ENCODE measurements at places on chromosomes 6 and 20.

DNA sequence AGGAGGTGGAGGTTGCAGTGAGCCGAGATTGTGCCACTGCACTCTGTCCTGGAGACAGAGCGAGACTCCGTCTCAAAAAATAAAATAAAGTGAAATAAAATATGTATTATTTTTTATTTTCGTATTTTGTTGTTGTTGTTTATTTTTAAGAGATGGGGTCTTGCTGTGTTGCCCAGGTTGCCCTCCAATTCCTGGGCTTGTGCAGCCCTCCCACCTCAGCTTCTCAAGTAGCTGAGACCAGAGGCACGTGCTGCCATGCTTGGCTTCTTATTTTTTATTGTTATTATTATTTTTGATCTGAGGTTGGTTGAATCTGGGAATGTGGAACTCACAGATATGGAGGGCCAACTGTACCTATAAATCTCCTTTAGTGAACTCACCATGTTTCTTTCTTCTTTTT lies 10.1 kb downstream of the KPNA5 start:
- H3K4me3 ChIP-seq, result no peak overlapping the region
- peaks cover 29% of the 10 kb centered on the region for H3K36me3 ChIP-seq
- peaks cover 56% of the 10 kb centered on the region for H3K4me1 ChIP-seq
- no peaks in the 10 kb centered on the region for H3K27me3 ChIP-seq
- no peak for DNase-seq

DNA sequence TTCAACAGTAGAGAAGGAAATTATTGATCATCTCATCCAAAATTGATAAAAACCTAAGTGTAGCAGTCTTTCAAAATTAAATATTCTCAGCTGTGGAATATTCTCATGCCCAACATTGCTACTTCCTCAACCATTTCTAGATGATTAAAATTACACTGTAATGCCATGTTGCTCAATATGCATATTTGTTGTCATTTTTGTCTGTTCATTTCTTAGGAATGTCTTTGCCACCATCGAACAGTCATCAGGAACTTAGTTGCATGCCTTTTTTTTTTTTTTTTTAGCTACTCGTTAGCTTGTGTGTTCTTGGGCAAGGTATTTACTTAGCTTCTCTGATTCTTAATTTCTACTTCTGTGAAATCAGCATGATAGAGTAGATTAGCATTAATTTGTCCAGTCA lies 188.6 kb downstream of the DTNBP1 start:
- H3K4me3 ChIP-seq, result no peak overlapping the region
- H3K36me3 ChIP-seq, result peaks cover 12% of the 10 kb centered on the region
- H3K4me1 ChIP-seq, result peaks cover 23% of the 10 kb centered on the region

GRCh38 chr6:166655713-166656229 lies 28.7 kb upstream of the RPS6KA2 start:
- peaks cover 13% of the 10 kb centered on the region for H3K27me3 ChIP-seq
- no peak overlapping the region for H3K4me3 ChIP-seq
- peaks cover 6% of the 10 kb centered on the region for H3K4me1 ChIP-seq
- H3K27ac ChIP-seq, result no peak overlapping the region
- DNase-seq, result no peak

DNA sequence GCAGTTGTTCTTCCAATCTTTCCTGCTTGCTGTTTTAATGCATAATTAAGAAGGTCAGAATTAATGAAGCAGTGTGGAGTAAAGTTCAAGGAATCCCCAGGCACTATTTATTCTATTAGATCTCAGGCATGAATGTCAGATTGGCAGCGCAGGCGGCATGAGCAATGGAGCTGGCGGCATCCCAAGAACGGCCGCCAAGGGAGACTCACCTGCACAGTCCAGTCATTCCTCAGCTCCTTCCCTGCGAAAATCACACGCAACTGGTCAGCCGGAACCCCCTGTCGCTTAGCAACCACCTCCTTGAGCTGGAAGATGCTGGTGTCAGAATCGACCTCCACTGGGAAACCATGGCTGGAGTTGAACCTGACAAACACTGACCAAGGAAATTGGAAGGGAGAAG lies 284.5 kb downstream of the PRKN start:
- no peaks in the 10 kb centered on the region for H3K4me1 ChIP-seq
- no peaks in the 10 kb centered on the region for H3K36me3 ChIP-seq
- H3K27me3 ChIP-seq, result no peaks in the 10 kb centered on the region
- H3K4me3 ChIP-seq, result no peak overlapping the region

DNA sequence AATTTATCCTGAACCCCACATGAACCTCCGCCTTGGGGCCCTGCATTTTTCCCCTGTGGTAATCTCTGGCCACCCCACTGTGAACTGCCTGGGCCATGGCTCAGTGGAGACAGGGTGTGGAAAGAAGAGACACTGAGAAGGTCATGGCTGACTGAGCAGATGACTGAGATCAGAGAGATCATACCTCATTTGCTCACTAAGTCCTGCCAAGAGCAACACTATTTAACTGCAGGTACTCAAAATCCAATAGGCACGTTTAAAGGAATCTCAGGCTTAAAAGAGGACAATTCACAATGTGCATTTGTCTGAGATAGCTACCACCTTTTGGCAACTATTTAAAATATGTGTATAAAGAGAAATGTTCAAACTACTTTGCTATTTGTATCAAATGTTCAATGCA lies 305.0 kb downstream of the GMDS start:
- no peak overlapping the region for H3K27ac ChIP-seq
- H3K4me1 ChIP-seq, result no peaks in the 10 kb centered on the region
- no peaks in the 10 kb centered on the region for H3K27me3 ChIP-seq
- DNase-seq, result no peak
- no peak overlapping the region for H3K4me3 ChIP-seq
- H3K36me3 ChIP-seq, result no peaks in the 10 kb centered on the region

Measured in effector memory CD8-positive, alpha-beta T cell (primary cell).